ENCODE measurements at places on chromosomes 3 and 15.
A peak's percentile ranks its signal among the peaks of the same experiment; 100 is the strongest.

DNA sequence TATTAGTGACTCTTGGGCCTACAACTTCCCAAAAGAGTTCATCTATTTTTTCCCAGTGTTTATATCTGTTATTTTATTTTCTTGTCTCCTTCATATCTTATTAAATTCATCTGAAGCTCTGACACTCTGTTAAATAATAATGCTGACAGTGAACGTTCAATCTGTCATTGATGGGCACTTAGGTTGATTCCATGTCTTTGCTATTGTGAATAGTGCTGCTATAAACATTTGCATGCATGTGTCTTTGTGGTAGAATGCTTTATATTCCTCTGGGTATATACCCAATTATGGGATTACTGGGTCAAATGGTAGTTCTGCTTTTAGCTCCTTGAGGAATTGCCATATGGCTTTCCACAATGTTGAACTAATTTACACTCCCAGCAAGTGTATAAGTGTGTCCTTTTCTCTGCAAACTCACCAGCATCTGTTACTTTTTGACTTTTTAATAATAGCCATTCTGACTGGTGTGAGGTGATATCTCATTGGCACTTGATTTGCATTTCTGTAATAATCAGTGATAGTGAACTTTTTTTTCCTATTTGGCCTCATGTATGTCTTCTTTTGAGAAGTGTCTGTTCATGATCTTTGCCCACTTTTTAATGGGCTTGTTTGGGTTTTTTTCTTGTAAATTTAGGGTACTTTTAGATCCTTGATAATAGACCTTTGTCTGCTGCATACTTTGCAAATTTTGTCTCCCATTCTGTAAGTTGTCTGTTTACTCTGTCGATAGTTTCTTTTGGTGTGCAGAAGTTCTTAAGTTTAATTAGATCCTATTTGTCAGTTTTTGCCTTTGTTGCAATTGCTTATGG, 122.5 kb downstream of the LEKR1 start:
- no peak for DNase-seq

- DNase-seq = no peak
These were observed 130.1 kb downstream of the P2RY1 start for GRCh38 chr3:152964911-152965609.

GRCh38 chr3:126983276-126983652, 349 bp downstream of the PLXNA1 start:
- DNase-seq = peak; percentile 9

- no peak for DNase-seq
These were observed 201.2 kb downstream of the SATB1 start for GRCh38 chr3:18223974-18224373.

DNA sequence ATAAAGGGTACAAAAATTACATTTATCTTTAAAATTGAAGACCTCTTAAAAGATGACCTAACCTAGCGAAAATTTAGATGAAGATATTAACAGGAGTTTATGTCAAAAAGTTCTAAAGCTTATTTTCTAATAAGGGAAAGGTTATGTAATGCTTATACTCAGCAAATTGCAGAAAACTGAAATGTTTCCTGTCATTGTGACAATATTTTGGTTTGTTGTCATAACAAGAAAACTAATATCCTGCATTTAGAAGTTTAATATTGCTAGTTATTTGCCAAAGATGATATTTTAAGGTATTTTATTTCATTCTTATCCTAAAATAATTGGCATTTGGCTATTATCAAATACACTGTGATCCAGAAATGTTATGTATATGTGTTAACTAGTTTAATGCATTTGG, 294.5 kb downstream of the C3orf38 start:
- DNase-seq = no peak

DNA sequence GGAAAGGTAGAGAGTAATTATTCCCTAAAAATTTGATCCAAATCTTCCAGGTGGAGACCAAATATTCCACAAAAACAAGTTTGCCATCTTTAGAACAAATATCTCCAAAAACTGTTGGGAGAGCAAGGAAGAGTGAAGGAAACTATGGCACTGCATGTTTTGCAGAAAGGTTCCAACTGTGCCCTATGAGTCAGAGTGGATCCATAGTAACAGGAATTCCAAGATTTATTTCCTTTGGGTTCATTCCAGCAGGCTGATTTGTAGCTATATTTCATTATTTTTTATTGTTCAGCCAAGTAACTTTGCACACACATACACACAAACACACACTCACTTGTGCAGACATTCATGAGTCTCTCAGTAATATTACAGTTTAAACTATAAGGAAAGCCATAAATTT, 459.7 kb upstream of the EPHA6 start:
- no peak for DNase-seq

GRCh38 chr3:178850450-178851190, 221.0 kb downstream of the ZMAT3 start:
- no peak for DNase-seq

GRCh38 chr3:184345317-184346144, 8.1 kb downstream of the FAM131A start:
- DNase-seq = no peak

DNA sequence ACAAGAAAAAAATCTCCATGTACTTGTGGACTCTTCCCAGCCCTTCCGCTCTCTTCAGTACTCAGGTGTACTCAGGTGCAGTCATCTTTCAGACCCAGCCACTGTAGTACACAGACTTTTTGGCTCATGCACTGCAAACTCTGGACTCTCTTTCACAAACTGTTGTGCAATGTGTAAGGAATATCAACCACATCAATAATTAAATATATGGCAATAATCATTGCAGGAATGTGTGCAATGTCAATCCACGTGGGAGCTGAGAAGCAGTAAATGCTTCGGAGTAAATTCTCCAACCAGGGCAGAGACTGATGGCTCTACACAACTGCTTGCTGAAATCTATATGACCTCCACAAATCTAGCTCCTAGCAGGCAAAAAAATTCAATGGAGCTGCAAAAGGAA, 287.3 kb upstream of the COL8A1 start:
- no peak for DNase-seq

DNA sequence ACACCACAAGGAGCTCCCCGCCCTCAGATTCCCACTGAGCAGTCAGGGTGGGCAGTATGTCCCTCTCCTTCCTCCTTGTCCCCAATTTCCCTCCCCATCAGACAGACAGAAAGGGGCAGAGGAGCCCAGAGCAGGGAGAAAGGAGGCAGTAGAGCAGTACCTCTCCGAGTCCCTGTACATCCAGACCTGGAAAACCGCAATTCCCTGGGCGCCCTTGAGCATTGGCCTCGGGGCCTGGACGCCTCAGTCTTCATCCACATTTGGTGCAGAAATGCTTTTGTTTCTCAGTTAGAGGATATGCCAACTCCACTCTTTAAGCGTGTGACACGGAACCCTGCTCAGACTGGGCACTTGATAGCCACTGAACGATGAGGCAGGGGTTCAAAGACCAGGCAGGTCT, 5.9 kb downstream of the ISG20 start:
- peak; percentile 0 for DNase-seq

Measured in activated naive CD8-positive, alpha-beta T cell treated with anti-CD3 and anti-CD28 coated beads, Interleukin-2, amount 50 U/mL, for 24 hours (primary cell).